ENCODE measurements at places on chromosomes 3 and 15. TPM values are rescaled to one million over a fixed set of nuclear protein-coding genes. Genes with fewer than 3 reads are reported as not detected.

Gene GPR27
- 2.2 TPM for polyA plus RNA-seq

Gene TFG
- polyA plus RNA-seq: 128 TPM

Gene FBXL22
- polyA plus RNA-seq: 3.5 TPM

Gene UPK1B
- 0.24 TPM for polyA plus RNA-seq

Gene KNG1
- polyA plus RNA-seq: 4.1 TPM

Gene PGBD4
- 1.9 TPM for polyA plus RNA-seq

All from right lung (tissue), 10 donors.